Brain (organoid and tissue), 16 donors: ENCODE measurements at places on chromosomes 6 and 20. TPM values are rescaled to one million over a fixed set of nuclear protein-coding genes. Genes with fewer than 3 reads are reported as not detected.

DNA sequence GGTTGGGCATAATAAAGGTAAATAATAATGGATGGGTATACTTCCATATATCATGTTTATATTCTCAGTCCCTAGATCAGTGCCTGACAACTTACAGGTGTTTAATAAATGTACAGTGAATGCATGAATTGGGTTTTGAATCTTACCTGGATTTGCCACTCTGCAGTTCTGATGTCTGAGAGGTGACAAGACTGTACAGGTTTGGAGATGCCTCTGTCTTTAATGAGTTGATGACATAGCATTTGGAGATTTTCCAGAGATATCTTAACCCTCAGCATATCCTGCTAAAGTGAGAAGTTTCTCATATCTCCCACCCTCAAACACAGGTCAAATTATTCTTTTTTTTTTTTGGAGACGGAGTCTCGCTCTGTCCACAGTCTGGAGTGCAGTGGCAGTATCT lies 2.2 kb downstream of the ANKS1A start:
- no peak for DNase-seq

The BPIFB1 gene
- polyA plus RNA-seq: not detected

The DNAAF9 gene
- polyA plus RNA-seq: 10.5 TPM

DNA sequence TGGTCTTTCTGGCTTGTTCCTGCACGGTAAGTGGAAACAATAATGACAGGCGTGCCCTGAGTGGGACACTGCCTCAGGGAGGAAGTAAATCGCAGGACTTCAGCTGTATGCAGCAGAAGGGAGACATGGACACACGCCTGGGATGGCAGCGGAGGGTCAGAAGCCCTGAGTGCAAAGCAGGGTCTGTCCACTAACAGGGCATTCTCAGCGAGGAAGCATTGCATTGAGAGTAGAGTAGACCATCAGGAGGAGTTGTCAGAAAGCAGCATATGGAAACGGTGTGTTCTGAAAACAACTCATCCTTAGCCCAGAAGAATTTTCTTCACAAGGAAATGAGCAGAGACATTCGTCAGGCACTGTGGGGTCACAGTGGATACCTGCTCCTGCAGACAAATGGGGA lies 134.0 kb downstream of the SYNDIG1 start:
- DNase-seq: no peak

- peak; percentile 86 for DNase-seq
These were observed 9.1 kb downstream of the CHRNA4 start for GRCh38 chr20:63351811-63352591.
